ENCODE measurements at places on chromosomes 7 and 10. TPM values are rescaled to one million over a fixed set of nuclear protein-coding genes. Genes with fewer than 3 reads are reported as not detected.
A peak's percentile ranks its signal among the peaks of the same experiment; 100 is the strongest.

The GSTO2 gene
- total RNA-seq: 3.4 TPM

The ZNF716 gene
- total RNA-seq: not detected

The DLG5 gene
- 15.5 TPM for total RNA-seq

The ESYT2 gene
- 26.0 TPM for total RNA-seq

The SMO gene
- total RNA-seq: 32.3 TPM

The SPDYE5 gene
- not detected for total RNA-seq

The TRIM50 gene
- 21.1 TPM for total RNA-seq

The POP7 gene
- 91.5 TPM for total RNA-seq

The LDB3 gene
- not detected for total RNA-seq

The SPDYE1 gene
- total RNA-seq: not detected

The PNLIPRP1 gene
- total RNA-seq: not detected

The GCK gene
- not detected for total RNA-seq

The UNCX gene
- total RNA-seq: not detected

The DLX5 gene
- total RNA-seq: not detected

The HOXA6 gene
- total RNA-seq: 1.3 TPM

The C10orf62 gene
- 0.28 TPM for total RNA-seq

DNA sequence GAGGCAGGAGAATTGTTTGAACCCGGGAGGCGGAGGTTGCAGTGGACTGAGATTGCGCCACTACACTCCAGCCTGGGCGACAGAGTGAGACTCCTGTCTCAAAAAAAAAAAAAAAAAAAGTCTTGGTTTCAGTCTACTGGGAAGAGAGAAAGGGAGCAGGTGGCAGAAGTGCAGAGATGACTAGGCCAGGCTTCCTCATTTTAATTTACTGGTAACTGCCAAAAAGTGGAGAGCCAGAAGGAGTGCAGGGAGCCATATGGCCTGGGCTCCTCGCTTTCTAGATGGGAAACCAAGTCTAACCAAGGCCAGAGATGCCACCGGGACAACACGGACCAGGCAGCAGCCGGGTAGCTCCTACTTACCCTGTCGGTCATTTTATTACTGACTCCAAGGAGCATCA lies 12.2 kb downstream of the SEPHS1 start:
- H3K4me1 ChIP-seq: no peaks in the 10 kb centered on the region
- H3K27me3 ChIP-seq: no peaks in the 10 kb centered on the region
- H3K27ac ChIP-seq: no peak overlapping the region
- no peak for DNase-seq
- no peak overlapping the region for H3K4me3 ChIP-seq

- no peak for DNase-seq
- H3K4me1 ChIP-seq: no peaks in the 10 kb centered on the region
- no peaks in the 10 kb centered on the region for H3K36me3 ChIP-seq
- H3K27ac ChIP-seq: no peak overlapping the region
- H3K27me3 ChIP-seq: peaks cover 3% of the 10 kb centered on the region
- H3K4me3 ChIP-seq: no peak overlapping the region
Observed at GRCh38 chr7:94368371-94368791, 26.3 kb upstream of the COL1A2 start.

DNA sequence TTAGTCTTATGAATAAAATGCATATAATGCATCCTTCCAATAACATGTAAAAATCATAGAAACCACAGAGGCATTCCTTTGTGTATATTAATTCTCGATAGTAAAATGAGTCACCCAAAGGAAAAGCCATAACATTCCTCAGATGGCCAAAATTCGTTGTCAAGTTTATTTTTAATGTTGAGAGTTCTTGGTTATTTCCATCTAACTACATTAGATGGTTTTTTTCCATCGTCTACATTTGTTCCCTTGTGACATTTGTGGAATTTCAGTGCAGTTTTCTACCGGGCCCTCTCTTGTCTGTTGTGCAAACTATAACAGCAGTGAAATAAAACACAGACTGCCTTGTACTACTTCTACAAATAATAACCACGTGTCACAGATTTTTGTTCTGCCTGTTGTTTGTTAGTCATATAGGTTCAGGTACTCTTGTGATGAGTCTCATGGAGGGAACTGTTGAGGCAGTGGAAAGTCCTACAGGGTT lies 54.7 kb upstream of the CCAR1 start:
- no peak overlapping the region for H3K27ac ChIP-seq
- H3K4me3 ChIP-seq: no peak overlapping the region
- H3K4me1 ChIP-seq: no peaks in the 10 kb centered on the region
- no peaks in the 10 kb centered on the region for H3K27me3 ChIP-seq
- DNase-seq: no peak
- H3K36me3 ChIP-seq: peaks cover 5% of the 10 kb centered on the region

- no peaks in the 10 kb centered on the region for H3K36me3 ChIP-seq
- H3K27ac ChIP-seq: no peak overlapping the region
- DNase-seq: peak; percentile 56
- peak overlapping the region; percentile 75 for H3K4me3 ChIP-seq
- H3K4me1 ChIP-seq: peaks cover 59% of the 10 kb centered on the region
- peaks cover 21% of the 10 kb centered on the region for H3K27me3 ChIP-seq
Observed at GRCh38 chr10:104339469-104340110, 1.3 kb upstream of the ITPRIP start.

DNA sequence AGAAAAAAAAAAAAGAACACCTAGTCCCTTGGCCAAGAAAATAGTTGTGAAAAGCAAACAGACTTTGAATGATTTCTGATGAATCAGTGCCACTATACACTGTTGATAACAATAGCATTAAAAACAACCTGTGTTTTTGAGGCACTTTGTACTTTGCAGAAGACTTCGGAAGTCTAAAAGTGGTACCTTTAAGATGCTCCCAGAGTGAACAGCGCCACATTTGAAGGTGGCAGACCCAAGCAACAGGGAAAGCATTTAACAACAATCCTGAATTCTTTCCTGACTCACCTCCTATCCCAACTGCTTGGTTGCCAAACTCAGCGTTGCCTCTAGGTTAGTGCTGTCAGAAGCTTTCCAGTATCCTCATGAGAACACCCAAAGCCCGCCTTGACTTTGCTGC lies 102.5 kb upstream of the CCDC6 start:
- no peaks in the 10 kb centered on the region for H3K36me3 ChIP-seq
- H3K27me3 ChIP-seq: no peaks in the 10 kb centered on the region
- no peaks in the 10 kb centered on the region for H3K4me1 ChIP-seq
- no peak overlapping the region for H3K4me3 ChIP-seq

- no peak overlapping the region for H3K4me3 ChIP-seq
- H3K36me3 ChIP-seq: no peaks in the 10 kb centered on the region
- DNase-seq: no peak
- no peaks in the 10 kb centered on the region for H3K4me1 ChIP-seq
- no peak overlapping the region for H3K27ac ChIP-seq
Observed at GRCh38 chr10:43735907-43736306, 87.2 kb upstream of the ZNF32 start.

- no peaks in the 10 kb centered on the region for H3K36me3 ChIP-seq
- no peak overlapping the region for H3K27ac ChIP-seq
- DNase-seq: no peak
- no peak overlapping the region for H3K4me3 ChIP-seq
- no peaks in the 10 kb centered on the region for H3K4me1 ChIP-seq
Observed at GRCh38 chr7:39238234-39238869, 260.6 kb downstream of the POU6F2 start.

- H3K4me3 ChIP-seq: peak overlapping the region; percentile 24
- H3K4me1 ChIP-seq: peaks cover 13% of the 10 kb centered on the region
- DNase-seq: peak; percentile 71
- H3K27ac ChIP-seq: no peak overlapping the region
- no peaks in the 10 kb centered on the region for H3K36me3 ChIP-seq
Observed at GRCh38 chr10:11782793-11783557, 40.2 kb upstream of the PROSER2 start.

DNA sequence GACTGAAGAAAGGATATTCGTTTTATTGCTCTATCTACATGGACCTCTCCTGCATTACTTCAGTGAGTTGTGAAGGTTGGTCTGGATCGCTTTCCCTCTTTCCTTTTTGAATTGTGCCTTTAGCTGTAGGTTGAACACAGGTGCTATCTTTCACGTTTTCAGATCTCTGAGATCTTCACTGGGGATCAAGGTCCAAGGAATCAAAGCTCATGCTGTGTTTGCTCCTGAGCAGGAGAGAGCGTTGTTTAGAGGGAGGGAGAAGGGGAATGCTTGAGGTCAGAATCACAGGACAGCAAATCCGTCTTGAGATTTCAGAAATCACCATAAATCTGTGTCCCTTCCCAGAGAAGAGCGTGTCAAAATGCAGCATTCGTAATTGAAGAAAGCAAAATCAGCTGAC lies 105.0 kb downstream of the INSYN2A start:
- peak overlapping the region; percentile 15 for H3K27ac ChIP-seq
- H3K36me3 ChIP-seq: peaks cover 2% of the 10 kb centered on the region
- H3K4me1 ChIP-seq: peaks cover 23% of the 10 kb centered on the region
- no peaks in the 10 kb centered on the region for H3K27me3 ChIP-seq
- H3K4me3 ChIP-seq: no peak overlapping the region

DNA sequence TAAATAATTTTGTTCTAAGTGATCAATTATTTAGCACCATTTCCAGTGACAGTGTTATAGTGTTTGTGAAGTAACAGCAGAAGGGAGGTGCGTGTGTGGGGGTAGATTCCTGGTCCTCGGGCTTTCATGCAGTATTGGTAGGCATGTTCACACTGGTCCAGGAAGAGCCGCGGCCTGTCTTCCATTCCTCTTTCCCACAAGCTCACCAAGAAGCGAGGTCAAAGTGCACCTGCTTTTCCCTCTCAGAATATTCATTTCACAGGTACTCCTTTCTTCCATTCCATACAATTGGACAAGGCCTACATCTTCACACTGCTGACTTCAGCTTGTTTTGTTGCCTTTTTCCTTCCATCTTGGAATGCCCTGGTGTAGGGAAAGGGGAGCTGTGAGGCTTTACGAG lies 151.8 kb upstream of the CELF2 start:
- no peak for DNase-seq
- H3K27me3 ChIP-seq: no peaks in the 10 kb centered on the region
- no peaks in the 10 kb centered on the region for H3K4me1 ChIP-seq
- H3K4me3 ChIP-seq: no peak overlapping the region
- H3K27ac ChIP-seq: no peak overlapping the region

DNA sequence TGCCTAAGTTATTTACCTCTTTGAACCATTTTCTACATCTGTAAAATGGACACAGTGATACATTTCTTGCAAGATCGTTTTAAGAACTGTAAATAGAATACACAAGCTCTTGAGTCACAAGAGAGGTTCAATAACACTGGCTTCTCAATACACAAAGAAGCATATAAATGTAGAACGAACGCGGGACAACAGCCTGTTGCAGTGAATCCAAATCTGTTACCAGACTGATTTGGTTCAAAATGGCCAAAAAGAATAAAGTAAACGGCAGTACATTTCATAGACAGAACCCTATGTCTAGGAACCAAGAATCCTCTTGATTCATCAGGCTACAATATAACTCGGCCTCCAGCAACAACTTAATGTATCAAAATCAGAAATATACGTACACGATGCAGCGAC lies 701 bp downstream of the MTPAP start:
- no peak for DNase-seq
- H3K36me3 ChIP-seq: peaks cover 4% of the 10 kb centered on the region
- H3K4me1 ChIP-seq: peaks cover 48% of the 10 kb centered on the region
- peak overlapping the region; percentile 99 for H3K4me3 ChIP-seq

GRCh38 chr10:127576740-127577161 lies 27.6 kb downstream of the NPS start:
- DNase-seq: no peak
- H3K4me1 ChIP-seq: no peaks in the 10 kb centered on the region
- H3K27me3 ChIP-seq: peaks cover 8% of the 10 kb centered on the region
- H3K36me3 ChIP-seq: no peaks in the 10 kb centered on the region

GRCh38 chr10:82353381-82353780 lies 478.4 kb downstream of the NRG3 start:
- no peaks in the 10 kb centered on the region for H3K27me3 ChIP-seq
- H3K4me3 ChIP-seq: no peak overlapping the region
- no peak for DNase-seq

- H3K27me3 ChIP-seq: no peaks in the 10 kb centered on the region
- H3K36me3 ChIP-seq: peaks cover 7% of the 10 kb centered on the region
- DNase-seq: no peak
- H3K27ac ChIP-seq: no peak overlapping the region
- no peak overlapping the region for H3K4me3 ChIP-seq
- H3K4me1 ChIP-seq: peaks cover 44% of the 10 kb centered on the region
Observed at GRCh38 chr7:77684030-77684429, 12.2 kb upstream of the RSBN1L start.

DNA sequence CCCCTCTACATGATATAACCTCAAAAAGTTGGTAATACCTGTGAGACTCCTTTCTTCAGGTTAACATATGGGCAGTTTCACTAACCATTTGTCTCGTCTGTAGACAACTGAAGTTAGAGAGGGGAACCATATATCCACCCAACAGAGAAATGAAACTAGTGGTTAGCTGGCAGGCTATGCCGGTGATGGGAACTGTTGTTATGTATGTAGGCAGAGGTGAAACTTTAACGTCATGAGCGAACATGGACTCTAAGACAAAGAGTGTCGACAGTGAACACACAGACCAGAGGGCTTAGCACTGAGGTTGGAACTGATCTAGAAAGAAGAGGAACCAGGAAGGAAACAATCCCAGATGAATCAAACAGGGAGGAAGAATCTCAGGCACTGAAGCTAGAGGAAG lies 112.4 kb downstream of the ELMO1 start:
- H3K36me3 ChIP-seq: no peaks in the 10 kb centered on the region
- no peak overlapping the region for H3K27ac ChIP-seq
- H3K4me3 ChIP-seq: no peak overlapping the region
- no peak for DNase-seq
- no peaks in the 10 kb centered on the region for H3K27me3 ChIP-seq
